ENCODE measurements at places on chromosomes 2 and 18.

GRCh38 chr2:46770622-46771021, 145.0 kb downstream of the MCFD2 start:
- DNase-seq, result no peak

DNA sequence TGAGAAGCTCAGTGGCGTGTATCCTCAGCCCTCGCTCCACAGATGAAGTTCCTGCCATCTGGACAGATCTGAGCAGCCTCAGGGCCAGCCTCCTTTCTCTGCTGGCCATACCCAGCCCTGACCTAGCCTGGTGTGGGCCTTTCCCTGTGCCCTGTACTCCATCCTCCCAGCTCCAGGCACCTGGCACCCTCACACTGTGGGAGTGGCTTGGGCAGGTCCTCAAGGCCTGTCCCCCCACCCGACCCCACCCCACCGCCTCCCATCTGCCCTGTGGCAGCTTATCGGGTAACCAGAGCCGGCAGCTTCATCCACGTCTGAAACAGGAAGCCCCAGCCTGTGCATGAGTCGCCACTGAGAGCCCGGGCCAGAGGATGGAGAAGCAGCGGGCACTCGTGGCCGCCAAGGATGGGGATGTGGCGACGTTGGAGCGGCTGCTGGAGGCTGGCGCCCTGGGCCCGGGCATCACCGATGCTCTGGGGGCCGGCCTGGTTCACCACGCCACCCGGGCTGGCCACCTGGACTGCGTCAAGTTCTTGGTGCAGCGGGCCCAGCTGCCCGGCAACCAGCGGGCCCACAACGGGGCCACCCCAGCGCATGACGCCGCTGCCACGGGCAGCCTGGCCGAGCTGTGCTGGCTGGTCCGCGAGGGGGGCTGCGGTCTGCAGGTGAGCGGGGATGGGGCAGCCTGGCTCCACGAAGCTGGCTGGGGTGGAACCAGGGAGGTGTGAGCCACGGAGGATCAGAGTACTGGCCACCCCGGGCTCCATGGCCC, at the start of gene ESPNL:
TSS of gene ESPNL (plus strand) at position 292 of the 772 bp plus-strand sequence. CDS start at position 372, 80 bp downstream.
- DNase-seq, result no peak

- no peak for DNase-seq
Observed at GRCh38 chr2:5482929-5483331, 209.3 kb upstream of the SOX11 start.

DNA sequence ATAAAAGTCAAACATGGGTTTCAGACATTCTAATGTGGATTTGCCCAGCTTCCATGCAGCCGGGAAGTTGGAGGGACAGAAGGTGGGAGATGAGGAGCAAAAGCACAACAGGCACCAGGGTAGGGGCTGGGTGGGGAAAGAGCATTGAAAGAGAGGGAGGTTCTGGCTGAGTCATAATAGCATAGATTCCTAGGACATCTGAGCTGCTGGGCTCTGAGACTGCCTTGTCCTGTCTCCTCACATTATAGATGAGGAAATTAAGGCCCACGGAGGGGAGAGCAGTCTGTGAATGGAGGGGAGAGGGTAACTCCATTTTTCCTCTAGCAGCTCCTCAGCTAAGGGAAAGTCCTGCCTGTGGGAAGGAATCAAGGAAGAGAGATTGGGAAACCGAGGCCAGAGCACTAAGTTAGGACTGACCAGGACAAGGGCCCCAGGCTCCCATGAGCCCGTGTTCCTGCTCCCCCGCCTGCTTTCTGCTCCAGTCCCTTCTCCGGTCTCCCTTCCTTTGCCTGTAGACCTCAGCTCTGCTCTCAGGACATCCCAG, 26.2 kb downstream of the SH2D6 start:
- DNase-seq, result no peak

GRCh38 chr18:23835091-23835490, 145.8 kb downstream of the LAMA3 start:
- no peak for DNase-seq

DNA sequence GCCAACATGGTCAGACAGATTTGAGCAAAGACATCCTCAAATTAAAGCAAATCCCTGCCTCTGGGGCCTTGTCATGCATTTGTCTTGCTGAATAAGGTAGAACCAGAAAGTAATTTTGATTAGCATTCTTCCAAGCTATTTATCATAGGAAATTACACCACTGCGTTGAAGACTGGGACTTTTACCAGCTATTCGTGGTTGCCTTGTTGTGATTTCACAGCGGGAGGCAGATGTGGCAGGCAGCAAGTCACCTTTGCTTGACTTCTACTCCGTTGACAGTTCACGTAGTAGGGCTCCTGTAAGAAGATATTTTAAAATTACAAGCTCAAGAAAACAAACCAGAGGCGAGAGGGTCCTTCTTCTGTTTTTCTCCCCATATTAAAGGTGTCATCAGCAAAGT, 80.6 kb downstream of the EN1 start:
- DNase-seq, result no peak

- no peak for DNase-seq
Observed at GRCh38 chr2:29105375-29105774, 9.8 kb upstream of the CLIP4 start.

DNA sequence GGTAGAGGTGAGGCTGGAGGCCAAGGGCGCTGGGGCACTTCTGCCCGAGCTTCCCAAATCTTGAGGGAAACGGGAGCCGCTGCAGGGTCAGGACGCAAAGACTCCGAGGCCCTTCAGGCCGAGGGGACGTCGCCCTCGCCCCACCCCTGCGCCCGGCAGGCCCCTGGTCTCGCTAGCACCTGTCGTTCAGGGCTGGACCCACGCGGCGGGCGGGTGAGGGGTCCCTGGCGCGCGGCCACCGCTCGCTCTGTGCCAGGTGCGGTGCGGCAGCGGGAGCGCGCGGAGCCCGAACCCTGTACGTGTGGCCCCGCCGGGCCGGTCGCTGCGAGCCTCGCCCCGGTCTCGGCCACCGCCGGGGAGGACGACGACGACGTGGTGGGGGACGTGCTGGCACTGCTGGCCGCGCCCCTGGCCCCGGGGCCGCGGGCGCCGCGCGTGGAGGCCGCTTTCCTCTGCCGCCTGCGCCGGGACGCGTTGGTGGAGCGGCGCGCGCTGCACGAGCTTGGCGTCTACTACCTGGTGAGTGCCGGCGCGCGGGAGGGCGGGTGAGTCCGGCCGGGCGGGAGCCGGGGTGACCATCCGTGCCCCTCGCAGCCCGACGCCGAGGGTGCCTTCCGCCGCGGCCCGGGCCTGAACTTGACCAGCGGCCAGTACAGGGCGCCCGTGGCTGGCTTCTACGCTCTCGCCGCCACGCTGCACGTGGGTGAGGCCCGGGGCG, 4.9 kb downstream of the ERFE start:
- DNase-seq, result no peak

GRCh38 chr2:157923598-157924217, 47.6 kb upstream of the ACVR1 start:
- DNase-seq, result no peak

GRCh38 chr2:219542931-219543595, 546 bp downstream of the CHPF start:
- DNase-seq, result no peak

All from NCI-H1417 (cell line).